Muscle of leg (tissue), 16 donors: ENCODE measurements at places on chromosomes 6 and 20. TPM values are rescaled to one million over a fixed set of nuclear protein-coding genes. Genes with fewer than 3 reads are reported as not detected.

- peak; percentile 86 for DNase-seq
These were observed 859 bp downstream of the PPP1R10 start for GRCh38 chr6:30615958-30616810.

- no peak for DNase-seq
These were observed 39.0 kb downstream of the PLAGL1 start for GRCh38 chr6:143969077-143969476.

DNA sequence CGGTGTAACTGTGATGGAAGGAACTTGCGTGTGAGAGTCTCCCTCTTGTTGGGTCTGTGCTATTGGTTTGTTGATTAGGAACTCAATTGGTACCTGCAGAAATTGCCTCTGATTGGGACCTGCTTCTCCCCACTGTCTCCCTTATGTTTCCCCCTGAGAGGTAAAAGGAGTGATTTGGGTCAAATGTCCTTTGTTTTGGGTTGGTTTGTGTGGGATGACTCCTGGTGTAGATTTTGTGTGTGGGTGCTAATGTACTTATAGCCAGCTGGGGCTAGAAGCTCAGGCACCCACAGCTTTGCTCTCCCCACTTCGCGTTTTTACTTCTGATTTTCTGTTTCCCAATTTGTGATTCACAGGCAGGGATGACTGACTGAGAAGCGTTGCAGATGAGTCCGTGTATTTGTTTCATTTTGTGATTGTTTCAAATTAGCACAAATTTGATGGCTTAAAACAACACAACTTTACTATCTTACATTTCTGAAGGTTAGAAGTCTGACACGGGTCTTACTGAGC is 79.1 kb downstream of the UTRN start:
- DNase-seq: no peak

DNA sequence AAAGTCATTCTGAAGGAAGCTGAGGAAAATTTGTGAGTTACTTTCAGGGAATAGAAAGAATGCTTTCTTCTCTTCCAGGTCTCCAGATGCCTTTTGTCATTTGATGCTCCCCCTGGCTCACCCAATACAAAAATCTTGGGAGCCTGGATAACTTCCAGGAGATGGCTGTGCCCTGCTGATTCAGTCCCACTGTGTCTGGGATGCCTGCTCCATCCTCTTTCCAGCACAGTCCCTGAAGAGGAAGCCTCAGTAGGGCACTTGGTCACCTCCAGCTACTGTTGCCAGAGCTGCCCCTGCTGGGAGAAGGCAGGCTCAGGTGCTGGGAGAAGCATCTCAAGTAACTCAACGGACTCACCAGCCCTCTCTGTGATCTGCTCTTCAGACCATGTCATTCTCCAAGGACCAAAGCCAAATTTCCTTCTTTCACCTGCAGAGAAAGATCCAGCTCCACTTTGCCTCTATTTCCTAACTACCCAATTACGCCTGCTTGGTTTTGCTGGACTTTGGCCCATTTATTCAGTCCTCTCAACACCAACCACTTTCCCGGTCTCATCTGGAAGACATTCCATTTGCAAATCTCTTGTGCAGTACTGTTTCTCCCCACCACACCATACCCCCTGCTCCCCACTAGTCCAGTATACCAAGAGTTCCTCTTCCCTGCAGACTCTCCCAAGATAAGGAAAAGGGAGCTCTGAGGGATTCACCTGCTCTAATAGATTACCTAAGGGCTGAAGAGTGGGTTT is 53.3 kb downstream of the SLC23A2 start:
- no peak for DNase-seq

The NFKBIL1 gene
- polyA plus RNA-seq: 16.3 TPM

The SASH1 gene
- polyA plus RNA-seq: 46.0 TPM

The NEURL2 gene
- polyA plus RNA-seq: 18.1 TPM

The PRSS35 gene
- polyA plus RNA-seq: 91.3 TPM

The STK4 gene
- polyA plus RNA-seq: 8.4 TPM
